Stimulated activated CD4-positive, alpha-beta T cell treated with anti-CD3 and anti-CD28 coated beads, Interleukin-15, amount 100 ng/mL, for 1 hour (primary cell): ENCODE measurements at places on chromosomes 3 and 15.
A peak's percentile ranks its signal among the peaks of the same experiment; 100 is the strongest.

DNA sequence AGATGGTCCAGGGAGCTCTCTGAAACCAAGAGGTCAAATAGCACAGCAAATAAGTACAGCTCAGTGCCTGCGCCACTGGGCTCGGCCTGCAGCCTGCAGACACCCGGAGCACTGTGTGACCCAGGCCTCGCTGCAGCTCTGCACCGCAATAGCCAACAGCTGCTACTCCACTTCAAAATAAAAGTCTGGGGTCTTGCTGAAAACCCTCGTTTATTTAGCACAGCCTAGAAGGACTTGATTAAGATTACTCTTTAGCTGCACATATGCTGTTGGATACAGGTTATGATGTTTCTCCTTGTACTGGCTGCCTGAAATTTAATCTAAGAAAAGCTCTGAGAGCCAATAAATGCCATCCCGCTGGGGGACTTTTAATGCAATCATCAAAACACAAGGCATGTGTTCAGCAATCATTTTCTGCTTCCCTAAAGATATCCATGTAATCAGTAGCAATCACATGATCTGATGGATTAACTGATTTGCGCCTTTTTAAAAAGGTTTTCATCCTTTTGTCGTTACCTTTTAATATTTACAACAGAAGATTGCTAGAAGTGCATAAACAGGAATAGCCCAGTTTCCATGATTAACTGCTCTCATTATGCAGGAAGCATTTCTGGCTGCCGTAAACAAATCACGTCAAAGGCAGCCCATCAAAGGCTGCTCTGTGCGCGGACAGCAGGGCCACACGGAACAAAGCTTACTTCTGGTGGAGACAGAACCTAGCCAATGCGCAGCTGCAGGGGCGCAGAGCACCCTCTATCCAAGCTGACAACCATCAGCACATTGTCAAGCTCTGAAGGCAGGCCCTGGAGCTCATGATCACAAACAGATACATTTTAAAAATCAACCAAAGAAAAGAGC is 58.8 kb downstream of the CLASP2 start:
- no peak for DNase-seq

DNA sequence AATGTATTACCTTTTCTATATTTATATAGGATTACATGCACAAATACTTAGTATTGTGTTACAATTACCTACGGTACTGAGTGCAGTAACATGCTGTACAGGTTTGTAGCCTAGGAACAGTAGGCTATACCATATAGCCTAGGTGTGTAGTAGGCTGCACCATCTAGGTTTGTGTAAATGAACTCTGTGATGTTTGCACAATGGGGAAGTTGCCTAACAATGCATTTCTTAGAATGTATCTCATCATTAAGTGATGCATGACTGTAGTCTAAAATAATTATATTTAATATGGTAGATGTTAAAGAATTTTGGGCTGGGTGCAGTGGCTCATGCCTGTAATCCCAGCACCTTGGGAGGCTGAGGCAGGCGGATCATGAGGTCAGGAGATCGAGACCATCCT is 281.0 kb downstream of the KLF13 start:
- DNase-seq, result no peak

GRCh38 chr15:88701561-88702095 is 62.8 kb downstream of the ISG20 start:
- no peak for DNase-seq

- no peak for DNase-seq
These were observed 384.3 kb downstream of the PTPRG start for GRCh38 chr3:61945657-61946056.

GRCh38 chr15:69522361-69522760 is 69.7 kb downstream of the RPLP1 start:
- no peak for DNase-seq

GRCh38 chr15:89143503-89144162 is 55.4 kb downstream of the ABHD2 start:
- DNase-seq, result no peak

DNA sequence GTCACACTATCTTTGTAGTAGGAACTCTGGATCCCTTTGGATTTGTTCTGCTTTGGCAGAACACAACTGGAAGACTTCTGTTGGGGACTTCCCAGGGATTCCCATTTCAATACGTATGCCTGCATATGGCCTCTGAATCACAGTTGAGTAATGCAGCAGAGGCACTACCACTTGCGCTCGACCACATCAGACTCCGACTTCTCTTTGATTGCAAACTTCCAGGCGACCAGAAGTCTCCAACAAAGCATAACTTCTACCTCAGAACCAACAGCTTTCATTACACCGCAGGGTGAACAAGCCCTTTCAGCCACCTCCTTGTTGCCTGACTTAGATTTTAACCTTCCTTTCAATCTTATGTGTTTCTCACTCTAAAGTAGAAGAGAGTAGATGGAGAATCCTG is 924.4 kb downstream of the IGSF11 start:
- DNase-seq, result no peak

DNA sequence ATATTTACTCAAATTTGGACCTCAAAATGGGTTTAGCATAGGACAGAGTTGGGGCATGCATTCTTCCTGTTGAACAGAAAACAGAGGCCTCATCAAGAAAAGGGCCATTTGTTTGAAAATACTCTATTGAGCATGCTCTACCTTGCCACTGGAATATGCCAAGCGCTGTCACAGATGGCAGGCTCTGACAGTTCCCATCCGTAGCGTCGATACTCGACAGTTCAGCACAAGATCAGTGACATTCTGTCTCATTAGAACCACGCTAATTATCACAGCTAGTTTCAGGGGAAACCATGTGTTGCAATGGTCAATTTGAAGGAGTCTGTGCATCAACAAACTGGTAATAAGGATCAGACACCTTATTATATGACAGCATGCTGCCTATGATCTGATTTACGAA is 54.5 kb downstream of the SATB1 start:
- DNase-seq, result no peak

- no peak for DNase-seq
These were observed 136.9 kb downstream of the THSD4 start for GRCh38 chr15:71252044-71252739.

DNA sequence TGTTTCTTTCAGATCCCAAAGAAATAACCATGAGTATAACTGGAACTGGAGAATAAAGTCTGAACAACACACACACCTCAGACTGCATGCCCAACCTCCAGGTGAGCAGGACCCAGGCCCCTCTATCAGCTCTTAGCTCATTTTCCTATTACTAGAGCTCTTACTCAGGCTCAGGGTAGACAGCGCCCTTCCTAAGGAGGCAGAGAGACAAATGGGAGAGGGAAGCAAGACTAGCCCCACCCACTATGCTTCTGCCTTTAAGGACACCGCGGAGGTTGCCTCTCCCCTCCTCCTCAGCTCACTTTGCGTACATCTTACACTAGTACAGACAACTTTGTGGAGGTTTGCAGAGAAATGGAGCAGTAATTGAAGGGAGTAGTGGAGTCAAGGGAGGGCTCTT is 44.0 kb upstream of the GLCE start:
- no peak for DNase-seq

DNA sequence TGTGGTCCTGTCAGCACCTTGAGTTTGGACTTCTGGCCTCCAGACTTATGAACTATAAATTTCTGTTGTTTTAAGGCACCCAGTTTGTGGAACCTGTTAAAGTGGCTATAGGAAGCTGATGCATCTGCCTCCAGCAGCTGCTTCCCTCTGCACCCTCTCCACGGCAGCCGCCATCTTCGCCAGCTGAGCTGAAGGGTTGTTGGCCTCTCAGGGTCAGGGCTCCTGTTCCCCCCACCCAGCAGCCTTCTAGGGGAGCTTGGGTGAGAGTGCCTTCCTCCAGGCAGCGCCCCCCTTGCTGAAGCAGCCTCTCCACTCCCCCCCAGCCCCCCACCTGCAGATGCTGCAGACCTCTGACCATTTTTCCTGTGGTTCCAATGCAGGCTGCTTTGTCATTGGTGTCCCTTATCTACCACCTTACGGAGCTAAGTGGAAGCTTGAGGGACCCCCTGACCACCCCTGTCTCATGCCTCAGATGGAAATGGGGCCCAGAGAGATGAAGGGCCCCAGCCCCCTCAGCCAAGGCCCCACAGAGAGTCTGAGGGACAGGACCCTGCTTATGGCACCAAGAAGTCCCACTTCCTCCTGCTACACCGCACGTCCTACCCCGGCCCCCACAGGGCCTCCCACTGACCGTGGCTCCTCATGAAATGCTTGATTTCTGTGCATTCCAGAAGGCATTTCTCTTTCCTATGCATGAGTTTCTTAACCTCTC is 61.4 kb upstream of the TLE3 start:
- DNase-seq, result no peak

GRCh38 chr3:197421021-197421420 is 122.6 kb upstream of the DLG1 start:
- no peak for DNase-seq

GRCh38 chr15:51883271-51883837 is 53.9 kb downstream of the TMOD3 start:
- DNase-seq, result no peak

DNA sequence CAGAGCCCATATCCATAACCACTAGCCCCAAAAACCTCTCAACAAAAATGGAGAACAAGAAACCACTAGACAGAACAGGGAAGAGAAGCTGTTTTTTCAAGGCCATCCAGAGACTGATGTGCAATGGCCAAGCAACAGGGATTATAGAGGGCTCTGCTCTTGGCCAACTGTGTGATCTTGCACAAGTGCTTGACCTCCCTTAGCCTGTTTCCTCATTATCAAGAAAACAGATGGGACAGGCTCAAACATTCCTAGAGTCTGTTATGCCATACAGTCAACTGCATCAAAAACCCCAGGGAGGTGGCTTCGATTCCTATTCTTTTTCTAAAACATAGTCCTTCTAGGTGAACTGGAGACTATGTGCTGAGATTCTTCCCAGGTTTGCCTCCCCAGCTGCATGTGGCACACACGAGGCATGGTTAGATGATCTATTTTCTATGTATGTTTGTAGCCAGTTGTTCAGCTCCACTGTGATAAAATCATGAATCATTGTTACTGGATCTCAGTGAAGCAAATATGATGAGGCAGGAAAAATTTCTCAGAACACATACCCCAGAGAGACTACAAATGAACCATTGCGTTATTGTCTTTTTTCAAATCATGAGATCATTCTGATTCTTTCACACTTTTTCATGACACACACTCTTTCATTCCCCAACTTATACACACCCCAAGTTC is 132.9 kb upstream of the TGFBR2 start:
- no peak for DNase-seq

DNA sequence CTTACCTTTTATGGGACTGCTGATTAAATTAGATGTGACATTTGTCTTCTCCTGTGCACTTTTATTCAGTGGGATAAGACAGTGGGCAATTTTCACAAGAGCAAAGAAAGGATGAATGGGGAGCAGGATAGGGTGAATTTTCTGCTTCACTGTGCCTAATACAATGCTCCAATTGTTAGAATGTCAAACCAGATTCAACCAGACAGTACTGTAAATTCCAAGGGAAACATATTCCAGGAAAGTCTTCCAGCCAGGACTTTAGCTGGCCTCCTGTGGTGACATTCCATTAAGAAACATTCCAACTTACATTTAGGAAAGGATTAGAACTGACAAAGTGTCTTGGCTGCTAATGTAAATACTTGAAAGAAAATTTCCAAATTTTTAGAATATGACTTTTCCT is 100.1 kb upstream of the PROK2 start:
- no peak for DNase-seq

- DNase-seq, result no peak
These were observed 65.5 kb downstream of the CORO2B start for GRCh38 chr15:68644083-68644904.

DNA sequence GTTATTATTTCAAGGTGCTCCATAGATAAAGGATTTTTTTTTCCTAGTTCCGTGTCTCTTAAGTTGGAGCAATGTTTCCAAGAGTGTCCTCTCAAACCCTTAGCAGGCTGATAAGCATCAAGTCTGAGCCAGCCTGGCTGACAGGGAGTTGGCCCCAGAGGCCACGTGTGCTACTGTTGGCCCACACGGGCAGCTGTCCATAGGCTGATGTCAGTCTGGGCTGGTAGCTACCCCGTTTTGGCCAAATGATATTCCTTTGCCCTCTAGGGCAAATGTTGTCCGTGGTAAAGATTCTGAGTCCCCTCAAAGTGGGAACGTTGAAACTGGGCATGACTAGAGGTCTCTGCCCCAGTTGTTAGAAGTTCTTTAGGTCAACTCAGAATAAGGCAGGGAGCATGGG is 99.4 kb downstream of the FLNB start:
- no peak for DNase-seq

GRCh38 chr3:112471596-112472325 is 27.5 kb downstream of the BTLA start:
- DNase-seq, result no peak

GRCh38 chr3:135762188-135762856 is 203.2 kb upstream of the PPP2R3A start:
- no peak for DNase-seq

GRCh38 chr3:153313302-153313965 is 151.4 kb downstream of the RAP2B start:
- DNase-seq, result no peak

DNA sequence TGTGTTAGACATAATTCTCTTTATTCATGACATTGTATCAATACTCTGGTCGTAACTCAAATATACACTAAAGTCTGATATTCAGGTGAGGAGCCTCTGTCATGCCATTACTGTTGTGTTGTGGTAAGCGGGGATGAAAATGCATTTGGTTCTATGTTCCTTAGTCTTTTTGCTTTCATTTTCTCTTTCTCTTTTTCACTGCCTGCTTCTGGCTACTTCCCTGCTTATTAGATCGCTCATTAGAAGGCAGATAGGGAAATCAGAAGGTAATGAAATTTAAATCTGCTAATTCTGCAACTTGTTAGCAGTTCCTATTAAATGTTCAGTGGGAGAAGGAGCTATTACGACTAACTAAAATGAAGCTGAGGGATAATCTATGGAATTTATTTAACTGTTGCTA is 345.0 kb downstream of the GRM7 start:
- no peak for DNase-seq

- no peak for DNase-seq
These were observed 285.3 kb downstream of the SV2B start for GRCh38 chr15:91385311-91385710.

DNA sequence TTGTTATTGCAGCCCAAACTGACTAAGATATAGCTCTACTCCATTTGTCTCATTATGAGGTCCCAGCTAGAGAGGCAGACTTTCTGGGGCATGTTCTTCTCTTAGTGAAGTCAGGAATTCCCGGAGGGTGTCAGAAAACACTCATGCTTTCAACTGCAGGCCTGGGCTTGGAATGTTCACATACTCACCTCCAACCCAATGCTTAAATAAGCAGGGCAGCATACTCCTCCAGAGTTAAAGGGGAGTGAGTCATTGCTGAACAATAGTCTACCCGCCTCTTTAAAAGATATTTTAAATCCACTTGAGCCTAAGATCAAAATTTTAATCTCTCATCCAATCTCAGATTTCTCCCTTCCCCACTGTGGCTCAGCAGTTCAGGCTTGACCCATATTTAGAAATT is 167.8 kb upstream of the DPH6 start:
- no peak for DNase-seq

- no peak for DNase-seq
These were observed 25.7 kb downstream of the FSIP1 start for GRCh38 chr15:39756806-39757522.

GRCh38 chr3:172332256-172333041 is 115.8 kb downstream of the GHSR start:
- DNase-seq, result peak; percentile 17
